ENCODE measurements at places on chromosomes 6 and 20. TPM values are rescaled to one million over a fixed set of nuclear protein-coding genes. Genes with fewer than 3 reads are reported as not detected.

DNA sequence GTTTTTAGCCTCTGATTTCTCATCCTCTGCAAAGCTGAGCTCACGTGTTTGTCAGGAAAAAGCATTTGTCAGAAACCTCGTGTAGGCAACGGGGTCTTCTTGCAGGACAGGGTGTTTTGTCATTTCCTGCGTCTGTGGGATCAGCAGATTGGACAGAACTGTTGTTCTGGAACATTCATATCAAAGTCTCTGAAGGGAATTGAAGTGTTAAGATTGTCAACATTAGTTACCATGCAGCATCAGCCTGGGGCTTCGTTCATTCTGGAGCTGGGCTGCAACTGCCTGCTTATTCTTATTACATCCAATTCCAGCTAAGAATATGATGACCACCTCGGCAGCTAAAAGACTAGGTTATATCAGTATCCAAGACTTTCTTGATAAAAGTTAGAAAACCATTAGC lies 71.0 kb upstream of the RALGAPA2 start:
- DNase-seq: no peak

GRCh38 chr6:89120371-89120770 lies 2.5 kb upstream of the SRSF12 start:
- no peak for DNase-seq

- DNase-seq: no peak
These were observed 148.4 kb downstream of the AKAP7 start for GRCh38 chr6:131283466-131284175.

- DNase-seq: no peak
These were observed 469.5 kb upstream of the NRSN1 start for GRCh38 chr6:23656255-23657194.

Gene MEP1A
- total RNA-seq: not detected

DNA sequence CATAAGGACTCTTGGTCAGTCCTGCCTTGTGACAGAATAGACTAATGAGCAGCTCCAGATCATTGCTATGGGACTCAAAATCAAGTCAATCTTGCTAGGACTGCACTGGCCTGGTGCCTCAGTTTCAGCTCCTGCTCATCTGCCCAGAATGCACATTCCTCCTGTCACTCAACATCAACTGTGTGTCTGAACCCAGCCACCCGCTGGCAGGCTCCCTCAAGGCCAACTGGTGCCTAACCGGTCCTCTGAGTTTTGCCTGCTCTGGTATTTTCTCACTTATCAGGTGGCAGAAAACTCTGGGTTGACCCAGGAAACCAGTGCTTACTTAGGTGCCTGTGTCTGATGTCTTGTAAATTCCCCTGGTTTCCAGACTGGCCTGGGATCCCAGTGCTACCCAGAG lies 297.7 kb downstream of the DHX35 start:
- no peak for DNase-seq

Gene ZSCAN26
- total RNA-seq: 12.7 TPM

GRCh38 chr20:7866285-7866684 lies 74.0 kb downstream of the HAO1 start:
- DNase-seq: no peak

DNA sequence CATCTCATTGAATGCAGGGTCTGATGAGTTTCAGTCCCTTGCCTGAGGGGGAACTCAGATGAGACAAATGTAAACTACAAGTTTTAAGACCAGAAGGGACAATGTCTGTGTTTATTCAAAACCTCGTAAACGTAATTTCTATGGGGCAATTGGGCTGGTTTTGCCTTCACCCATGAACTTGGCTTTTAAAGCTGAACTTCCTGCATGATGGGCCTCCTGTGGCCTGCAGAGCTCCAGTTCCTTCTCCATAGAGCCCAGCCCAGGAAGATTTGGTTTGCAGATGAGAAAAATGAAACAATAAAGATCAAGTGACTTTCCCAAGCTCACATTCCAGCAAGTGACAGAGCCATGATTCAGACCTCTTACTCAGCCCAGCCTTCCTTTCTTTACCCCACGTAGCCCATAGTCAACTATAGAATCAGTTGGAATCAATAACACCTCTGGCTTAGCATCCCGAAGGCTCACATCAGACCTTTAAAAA lies 612.3 kb downstream of the UTRN start:
- peak; percentile 96 for DNase-seq

GRCh38 chr20:38229376-38230252 lies 30.9 kb downstream of the KIAA1755 start:
- no peak for DNase-seq

Measured in LHCN-M2 (cell line).